ENCODE measurements at places on chromosomes 3 and 15.

- no peak for DNase-seq
Measured at GRCh38 chr3:21585216-21585740, 165.7 kb downstream of the ZNF385D start.

DNA sequence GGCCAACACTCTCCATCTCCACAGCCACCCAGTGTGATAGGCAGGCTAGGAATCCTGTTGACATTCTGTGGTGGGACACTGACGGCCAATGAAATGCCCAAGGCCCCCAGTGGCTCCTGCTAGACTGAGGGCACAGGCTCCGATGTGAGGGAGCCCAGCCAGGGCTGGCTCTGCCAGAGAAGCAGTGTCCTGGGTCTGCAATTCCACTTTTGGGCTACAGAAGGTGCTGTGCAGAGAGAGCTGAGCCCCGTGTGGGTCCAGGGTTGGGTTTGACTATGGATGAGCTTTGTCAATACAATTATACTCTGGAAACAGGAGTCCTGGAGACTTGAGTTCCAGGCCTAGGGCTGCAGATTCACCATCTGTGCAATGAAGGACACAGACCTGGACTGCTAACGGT is 55.7 kb upstream of the TMEM115 start:
- no peak for DNase-seq

GRCh38 chr3:79973482-79973881 is 205.7 kb upstream of the ROBO1 start:
- DNase-seq = no peak

DNA sequence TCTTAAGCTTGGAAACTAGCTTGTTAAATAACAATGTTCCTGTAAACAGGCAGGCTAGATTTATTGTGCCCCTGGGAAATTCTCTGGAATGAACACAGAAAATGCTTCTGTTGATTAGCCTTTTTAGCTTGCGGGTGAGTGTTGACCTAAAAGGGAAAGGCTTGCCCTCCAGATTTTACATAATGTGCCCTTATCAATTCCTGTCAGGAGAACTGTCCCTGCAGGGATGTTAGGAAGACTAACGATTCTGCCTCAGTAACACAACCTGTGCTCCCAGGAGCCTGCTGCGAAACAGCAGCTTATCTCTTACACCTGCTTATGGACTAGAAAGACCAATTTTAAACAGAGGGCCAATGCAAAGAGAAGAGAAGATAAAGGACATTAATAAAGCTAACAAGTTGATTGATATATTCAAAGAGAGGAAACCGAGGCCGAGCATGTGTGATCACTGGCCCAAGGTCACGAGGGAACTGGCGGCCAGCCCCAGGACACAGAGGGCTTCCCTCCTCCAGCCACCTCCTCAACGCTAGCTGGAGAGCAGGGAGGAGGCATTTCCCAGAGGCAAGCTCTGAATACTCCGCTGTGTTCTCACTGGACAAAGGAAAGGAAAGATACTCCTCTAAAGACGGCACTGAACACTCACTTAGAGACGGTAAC is 48.4 kb upstream of the TJP1 start:
- DNase-seq = no peak

DNA sequence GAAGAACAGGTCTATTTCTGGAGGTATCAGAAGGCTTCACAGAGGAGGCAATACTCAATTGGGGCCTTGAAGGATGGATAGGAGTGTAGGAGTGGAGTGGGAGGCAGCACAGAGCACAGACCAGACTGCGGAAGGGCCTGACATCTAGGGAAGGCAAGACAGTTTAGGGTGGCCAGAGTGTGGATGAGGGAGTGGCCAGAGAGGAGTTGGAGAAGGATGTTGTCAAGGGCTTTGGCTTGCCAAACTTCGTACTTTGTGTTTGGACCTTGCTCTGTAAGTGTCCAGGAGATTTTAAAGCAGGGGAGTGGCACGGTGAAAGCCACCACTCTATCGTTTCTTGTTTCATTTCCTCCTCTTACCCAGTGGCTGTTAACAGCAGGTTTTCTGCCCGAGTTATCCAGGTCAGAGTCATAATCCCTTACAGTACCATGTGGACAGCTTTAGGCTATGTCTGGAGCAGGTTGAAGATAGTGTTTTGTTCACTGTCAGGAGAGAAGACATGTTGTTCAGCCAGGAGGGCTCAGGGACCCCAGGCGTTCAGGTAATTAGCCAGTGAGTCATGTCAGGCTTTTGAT is 12.3 kb downstream of the SMAD3 start:
- no peak for DNase-seq

DNA sequence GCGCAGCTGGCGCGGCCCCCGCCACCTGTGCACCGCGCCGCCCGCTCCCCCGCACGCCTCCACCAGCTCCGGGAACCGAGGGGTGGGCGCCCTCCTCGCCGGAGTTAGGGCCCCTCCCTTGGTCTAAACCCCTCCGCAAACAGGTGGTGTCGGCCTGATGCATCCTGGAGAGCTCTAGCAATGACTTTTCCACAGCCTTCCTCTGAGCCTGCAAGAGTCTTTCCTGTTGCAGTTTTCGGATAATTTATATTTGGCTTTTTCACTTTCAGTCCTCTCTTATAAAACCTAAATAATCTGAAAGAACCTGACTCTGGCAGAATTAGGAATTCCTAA is 334 bp upstream of the IGSF11 start:
- no peak for DNase-seq

- DNase-seq = no peak
Measured at GRCh38 chr3:166052440-166052839, 215.2 kb upstream of the BCHE start.

DNA sequence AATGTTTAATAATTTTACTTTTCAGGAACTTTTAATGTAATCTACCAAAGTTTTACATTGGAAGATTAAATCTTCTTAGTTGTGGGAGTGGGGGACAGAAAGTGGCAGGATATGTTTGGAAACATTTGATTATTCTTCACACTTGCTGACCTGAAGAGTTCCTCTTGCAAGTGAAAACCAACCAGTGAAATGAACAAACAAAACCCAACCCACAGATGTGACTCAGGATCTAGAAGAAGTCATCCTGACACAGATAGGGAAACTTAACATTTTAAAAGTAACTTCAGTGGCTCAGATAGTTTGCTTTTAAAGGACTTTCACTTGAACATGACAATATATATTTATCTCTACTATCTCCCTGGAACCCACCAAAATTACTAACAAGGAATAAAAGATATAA is 55.4 kb downstream of the ASTE1 start:
- no peak for DNase-seq

DNA sequence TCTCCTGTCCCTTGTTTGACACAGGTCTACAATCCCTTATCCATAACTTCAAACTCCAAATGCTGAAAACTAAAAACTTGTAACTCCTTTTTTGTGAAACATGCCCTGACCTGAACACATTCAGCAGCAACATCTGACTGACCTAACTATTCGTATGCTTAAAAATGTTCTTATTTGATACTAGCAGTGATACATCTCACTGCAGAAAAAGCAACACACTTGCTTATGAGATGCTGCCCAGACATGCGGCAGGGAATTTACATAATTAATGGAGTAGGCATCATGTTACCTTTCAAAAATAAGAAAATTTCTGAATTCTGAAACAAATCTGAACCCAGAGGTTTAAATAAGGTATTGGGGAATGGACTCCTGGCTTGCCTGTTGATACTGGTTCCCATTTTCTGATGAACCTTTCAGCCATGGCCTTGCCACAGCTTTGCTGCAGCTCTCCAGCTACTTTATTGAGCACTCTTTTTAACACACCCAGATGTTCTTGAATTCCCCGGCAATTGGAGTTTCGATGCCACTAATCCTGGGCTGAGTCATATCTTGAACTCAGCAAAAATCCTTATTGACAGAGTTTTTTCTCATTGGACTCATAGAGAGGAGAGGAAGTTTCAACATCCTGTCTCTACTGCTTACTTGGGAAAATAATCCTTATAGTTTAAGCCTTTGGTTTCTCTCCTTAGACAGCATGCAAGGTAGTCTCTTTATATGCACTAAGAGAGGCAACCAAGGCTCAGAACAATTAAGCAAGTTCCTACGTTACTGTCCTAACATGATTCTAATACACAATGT is 296.6 kb upstream of the LMCD1 start:
- DNase-seq = peak; percentile 20

GRCh38 chr15:82944056-82944455 is 8.5 kb downstream of the HOMER2 start:
- no peak for DNase-seq

DNA sequence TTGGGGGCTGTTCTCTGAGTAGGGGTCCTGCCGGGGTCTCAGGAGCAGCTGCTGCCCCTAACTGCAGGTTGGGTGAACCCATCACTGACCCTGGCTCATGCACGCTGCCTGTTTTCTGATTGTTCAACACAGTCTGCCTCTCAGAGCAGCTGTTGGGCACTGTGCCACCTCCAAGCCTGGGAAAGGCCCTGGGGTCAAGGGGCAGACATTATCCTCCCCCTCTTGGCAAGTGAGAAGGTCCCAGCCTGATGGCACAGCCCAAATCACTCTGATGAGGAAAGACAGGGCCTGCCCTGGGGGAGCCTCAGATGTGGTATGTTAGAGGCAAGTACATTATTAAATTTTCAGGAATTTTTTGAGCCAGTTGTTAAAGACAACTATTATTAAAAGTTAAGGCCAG is 14.1 kb upstream of the GNAT1 start:
- DNase-seq = no peak

- DNase-seq = no peak
Measured at GRCh38 chr3:116070061-116070460, 375.2 kb downstream of the LSAMP start.

GRCh38 chr3:52222319-52223221 is 2.9 kb downstream of the TLR9 start:
- no peak for DNase-seq
